Camera-type eye (tissue), 1 donor: ENCODE measurements at places on chromosomes 7 and 10. TPM values are rescaled to one million over a fixed set of nuclear protein-coding genes. Genes with fewer than 3 reads are reported as not detected.

The ZNF503 gene
- total RNA-seq: 13.6 TPM

The SLC26A3 gene
- not detected for total RNA-seq

The RARRES2 gene
- 66.2 TPM for total RNA-seq

The NKX1-2 gene
- total RNA-seq: not detected

The BAIAP2L1 gene
- total RNA-seq: 4.6 TPM

The PROSER2 gene
- 7.4 TPM for total RNA-seq

The CDK1 gene
- 40.9 TPM for total RNA-seq

The STEAP1B gene
- total RNA-seq: 1.6 TPM

The LLCFC1 gene
- total RNA-seq: not detected

The GALNT17 gene
- 27.0 TPM for total RNA-seq

The HMX2 gene
- total RNA-seq: not detected

The PIK3CG gene
- total RNA-seq: 3.4 TPM

The OR9A2 gene
- total RNA-seq: not detected

The ELAPOR2 gene
- 36.7 TPM for total RNA-seq
